ENCODE measurements at places on chromosomes 3 and 15.

DNA sequence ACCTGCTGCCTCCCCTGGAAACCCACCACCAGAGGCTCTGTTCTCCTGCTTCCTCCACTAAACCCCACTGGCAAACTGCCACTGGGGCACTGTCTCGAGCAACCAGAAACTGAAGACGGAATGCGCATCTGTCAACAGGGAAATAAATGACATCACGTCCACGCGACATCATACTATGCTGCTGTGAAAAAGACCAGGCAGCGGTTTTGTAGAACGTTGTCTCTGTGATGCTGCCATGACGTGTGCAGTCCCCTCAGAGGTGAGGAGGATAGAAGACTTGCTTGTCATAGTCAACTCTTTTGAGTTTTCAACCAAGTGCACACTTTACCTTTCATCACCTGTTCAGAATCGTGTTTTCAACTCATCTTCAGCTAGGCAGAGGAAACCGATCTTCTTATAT lies 203.0 kb upstream of the IGF1R start:
- no peak for DNase-seq

GRCh38 chr3:133572158-133573053 lies 1.1 kb upstream of the CDV3 start:
- DNase-seq = no peak

- DNase-seq = no peak
Measured at GRCh38 chr3:31227131-31227562, 305.6 kb upstream of the STT3B start.

DNA sequence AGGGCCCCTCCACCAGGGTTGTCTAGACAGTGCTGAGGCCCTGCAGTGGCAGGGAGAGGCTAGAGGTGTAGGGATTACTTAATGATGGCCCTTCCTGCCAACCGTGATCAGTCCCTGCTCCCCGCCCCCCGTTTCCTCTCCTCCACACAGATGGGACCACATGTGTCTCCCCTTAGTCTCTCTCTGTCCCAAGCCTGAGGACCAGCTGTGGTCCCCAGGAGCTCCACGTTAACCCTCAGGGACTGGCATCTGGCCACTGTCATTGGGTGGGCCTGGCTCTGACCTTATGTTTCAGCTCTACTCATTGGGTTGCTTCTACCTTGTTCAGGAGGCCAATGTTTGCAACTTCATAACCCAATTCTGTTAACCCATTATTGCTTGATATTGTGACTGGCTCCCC lies 6.0 kb upstream of the ALPK3 start:
- DNase-seq = no peak

DNA sequence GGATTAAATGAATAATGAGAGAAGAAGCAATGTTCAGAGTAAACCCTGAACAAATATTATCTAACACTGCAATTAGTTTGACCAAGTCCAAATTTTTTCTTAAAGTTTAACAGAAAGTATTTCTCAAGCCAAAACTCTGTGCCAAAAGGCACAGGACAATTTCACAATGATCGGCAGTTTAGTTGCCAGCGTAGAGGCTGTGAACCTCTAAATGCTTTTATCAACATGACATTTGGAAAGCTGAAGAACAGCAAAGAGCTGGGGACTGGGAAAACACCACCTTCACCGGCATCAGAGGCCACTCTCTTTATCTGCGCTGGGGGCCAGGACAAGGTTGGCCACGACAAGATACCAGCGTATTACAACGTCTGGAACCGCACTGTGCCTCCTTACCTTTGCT lies 125.6 kb downstream of the ADAMTS17 start:
- DNase-seq = no peak

DNA sequence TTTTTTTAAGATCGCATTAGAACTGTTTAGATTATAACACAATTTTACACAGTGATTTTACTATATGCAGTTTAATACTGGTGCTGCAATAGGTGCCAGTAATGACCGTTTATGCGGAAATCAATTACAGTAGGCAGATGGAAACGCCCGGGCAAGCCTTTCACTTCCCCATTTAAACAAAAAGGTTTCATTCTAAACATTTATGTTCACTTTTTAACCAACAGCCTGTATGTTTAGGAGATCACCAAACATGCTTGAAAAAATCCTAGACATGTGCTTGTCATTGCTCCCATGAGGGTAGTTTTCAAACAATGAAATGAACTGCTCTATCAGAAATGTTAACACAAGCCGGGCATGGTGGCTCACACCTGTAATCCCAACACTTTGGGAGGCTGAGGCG lies 2.7 kb downstream of the BNIP2 start:
- DNase-seq = no peak

GRCh38 chr3:47568901-47569300 lies 9.8 kb downstream of the CSPG5 start:
- DNase-seq = no peak

GRCh38 chr3:124767264-124767663 lies 37.0 kb downstream of the UMPS start:
- no peak for DNase-seq

- no peak for DNase-seq
Measured at GRCh38 chr3:139120086-139121056, 75.7 kb upstream of the PRR23C start.

DNA sequence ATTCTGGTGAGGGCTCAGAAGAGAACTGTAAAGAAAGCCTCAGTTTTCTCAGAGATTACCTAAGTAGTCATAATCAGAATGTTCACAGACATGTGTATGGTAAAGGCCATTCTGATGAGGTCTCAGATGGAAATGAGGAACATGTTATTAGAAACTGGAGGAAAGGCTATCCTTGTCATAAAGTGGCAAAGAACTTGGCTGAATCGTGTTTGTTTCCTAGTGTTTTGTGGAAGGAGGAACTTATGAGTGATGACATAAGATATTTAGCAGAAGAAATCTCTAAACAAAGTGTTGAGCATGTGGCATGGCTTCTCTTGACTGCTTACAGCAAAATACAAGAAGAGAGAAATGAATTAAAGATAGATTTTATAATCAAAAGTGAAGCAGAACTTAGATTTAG lies 12.8 kb upstream of the KLHL40 start:
- DNase-seq = no peak

DNA sequence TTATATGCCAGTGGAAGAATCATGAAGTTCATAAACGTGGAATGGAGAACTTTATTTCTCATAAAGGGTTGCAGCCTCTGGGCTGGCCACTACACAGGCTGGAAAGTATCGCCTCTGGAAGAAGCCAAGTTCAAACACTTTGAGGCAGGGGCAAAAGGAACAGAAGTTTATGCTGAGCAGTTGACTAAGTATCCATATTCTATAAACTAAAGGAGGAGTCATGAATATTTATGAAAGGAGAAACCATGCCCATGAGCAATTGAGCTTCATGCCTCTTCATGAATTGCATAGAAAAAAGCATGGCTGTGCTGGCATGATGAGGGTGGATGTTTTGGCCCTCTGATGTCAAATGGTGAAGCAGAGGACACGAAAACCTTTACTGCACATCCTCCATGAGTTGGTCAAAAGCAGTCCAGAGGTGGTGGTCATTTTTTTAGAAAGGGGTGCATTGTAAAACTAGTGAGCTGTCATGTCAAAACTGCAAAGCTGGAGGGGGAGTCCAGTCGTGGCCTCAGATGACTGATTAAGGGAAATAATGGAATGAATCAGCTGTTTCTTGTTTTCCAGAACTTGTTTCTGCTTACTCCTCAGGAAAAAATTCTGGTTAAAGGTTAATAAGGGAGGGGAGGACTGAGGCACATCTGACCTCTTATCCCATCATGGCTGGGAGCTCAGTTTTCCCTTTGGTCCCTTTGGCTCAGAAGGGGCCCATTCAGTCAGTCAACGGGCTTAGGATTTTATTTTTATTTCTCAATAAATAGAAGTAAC lies 276.7 kb downstream of the CHL1 start:
- no peak for DNase-seq

- DNase-seq = no peak
Measured at GRCh38 chr3:38958026-38958720, 93.6 kb downstream of the SCN11A start.

- DNase-seq = no peak
Measured at GRCh38 chr15:50119063-50120040, at the start of gene ATP8B4. TSS of gene ATP8B4 (minus strand) at chr15:50119233. CDS start at chr15:50106966, 12,267 bp downstream.

GRCh38 chr15:80576519-80577090 lies 118.5 kb upstream of the ABHD17C start:
- DNase-seq = no peak

DNA sequence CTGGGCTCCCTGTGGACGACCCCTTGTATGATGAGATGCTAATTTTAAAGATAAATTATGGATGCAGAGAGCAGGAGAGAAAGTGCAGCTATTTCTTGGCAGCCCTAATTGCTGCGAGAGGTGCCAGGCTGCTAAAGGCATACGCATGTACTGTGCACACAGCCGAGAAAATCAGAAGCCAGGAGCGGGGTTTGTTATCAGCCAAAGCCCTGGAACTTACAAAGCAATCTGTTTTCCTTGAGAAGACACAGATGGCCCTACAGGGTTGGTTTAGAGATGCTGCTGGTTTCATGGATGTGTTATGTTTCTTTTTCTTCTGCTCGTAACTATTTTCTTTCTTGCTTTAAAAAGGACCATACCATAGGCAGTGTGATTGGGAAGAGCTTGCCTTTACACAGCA lies 11.7 kb upstream of the CCK start:
- no peak for DNase-seq

DNA sequence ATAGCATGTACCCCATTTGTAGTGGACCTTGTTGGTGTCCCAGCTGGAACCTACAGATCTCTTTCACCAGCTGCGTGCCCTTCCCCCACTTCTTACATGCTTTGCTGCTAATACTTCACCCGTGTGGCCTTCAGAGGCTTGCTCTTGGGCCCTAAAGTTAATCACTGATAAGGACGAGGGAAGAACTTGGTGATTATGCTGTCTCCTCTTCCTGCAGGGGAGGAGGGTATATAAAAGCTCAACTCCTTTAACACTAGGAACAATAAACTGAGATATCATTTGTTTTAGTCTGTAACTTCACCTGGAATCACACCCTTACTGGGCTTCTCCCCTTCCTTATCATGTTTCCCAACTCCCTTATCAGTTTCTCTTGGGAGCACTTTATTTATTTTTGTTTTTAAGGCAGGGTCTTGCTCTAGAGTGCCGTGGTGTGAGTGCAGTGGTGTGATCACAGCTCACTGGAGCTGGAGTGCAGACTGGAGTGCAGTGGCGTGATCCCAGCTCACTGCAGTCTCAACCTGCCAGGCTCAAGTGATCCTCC lies 43.2 kb upstream of the PIK3R4 start:
- no peak for DNase-seq

DNA sequence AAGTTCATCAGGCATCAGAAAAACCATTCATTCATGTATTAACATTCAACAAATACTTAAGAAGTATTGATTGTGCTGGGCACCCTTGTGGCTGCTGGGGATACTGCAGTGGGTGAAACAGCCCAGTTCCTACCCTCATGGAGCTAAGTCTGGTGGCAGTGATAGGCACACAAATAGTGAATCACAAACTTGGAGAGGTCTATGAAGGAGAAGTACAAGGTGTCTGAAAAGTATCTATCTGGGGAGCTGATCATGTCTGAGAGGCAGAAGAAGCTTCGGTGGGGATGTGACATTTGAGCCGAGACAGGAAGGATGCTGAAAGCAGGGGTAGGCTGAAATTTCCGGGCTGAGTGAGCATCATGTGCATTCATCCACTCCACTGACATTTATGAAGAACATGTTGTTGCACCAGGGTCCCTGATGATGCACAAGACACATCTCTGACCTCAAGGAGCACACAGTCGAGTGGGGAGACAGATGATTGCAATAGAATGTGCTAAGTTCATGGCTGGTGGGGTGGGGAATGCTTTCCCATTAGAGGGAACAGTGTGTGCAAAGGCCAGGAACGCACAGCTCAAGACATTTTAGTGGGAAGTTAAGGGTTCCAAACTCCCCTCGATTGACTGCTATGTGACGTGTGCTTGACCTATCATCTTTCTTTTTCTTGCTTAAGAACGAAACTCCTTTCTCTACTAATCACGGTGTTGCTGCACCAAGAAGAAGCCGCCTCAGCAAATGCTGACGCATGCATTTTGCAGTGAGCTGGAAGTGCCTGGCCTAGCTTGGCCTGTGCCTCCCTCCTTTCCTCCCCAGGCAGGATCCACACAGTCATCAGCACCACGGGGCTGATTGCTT lies 309.1 kb upstream of the ICE2 start:
- DNase-seq = no peak

DNA sequence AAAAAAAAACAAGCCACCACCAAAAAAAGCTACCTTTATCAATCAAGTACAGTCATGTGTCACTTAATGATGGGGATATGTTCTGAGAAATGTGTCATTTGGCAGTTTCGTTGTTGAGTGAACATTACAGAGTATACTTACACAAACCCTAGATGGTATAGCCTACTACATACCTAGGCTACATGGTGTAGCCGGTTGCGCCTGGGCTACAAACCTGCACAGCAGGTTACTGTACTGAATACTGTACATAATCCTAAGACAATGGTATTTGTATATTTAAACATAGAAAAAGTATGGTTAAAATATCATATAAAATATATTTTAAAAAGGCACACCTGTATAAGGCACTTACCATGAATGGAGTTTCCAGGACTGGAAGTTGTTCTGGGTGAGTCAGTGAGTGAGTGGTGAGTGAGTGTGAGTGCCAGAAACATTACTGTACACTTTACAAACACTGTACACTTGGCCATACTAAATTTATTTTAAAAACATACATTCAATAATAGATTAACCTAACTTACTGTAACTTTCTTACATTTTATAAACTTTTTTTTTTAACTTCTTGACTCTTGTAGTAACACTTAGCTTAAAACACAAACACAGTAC lies 25.9 kb upstream of the JMJD7 start:
- DNase-seq = no peak

DNA sequence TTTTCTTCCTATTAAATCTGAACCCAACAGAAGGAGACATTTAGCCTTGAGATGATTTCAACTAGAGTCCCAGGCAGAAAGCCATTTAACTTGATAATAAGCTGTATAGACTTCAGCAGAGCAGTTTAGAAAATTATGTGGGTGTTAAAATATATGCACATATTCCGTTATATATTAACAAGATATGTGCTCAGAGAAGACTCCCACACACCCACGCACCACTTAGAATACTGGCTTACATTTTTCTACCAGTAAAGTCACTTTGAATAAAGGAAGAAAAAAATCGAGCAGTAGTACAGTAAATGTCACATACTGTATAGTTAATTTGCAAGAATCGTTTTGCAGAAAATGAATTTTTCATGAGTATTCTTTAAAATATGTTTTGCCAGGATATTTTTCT lies 599.3 kb downstream of the FGF12 start:
- no peak for DNase-seq

- DNase-seq = no peak
Measured at GRCh38 chr15:70531576-70531975, 231.8 kb downstream of the UACA start.

GRCh38 chr3:88403319-88403718 lies 253.6 kb downstream of the C3orf38 start:
- DNase-seq = no peak

- DNase-seq = no peak
Measured at GRCh38 chr3:128340904-128341555, 125.7 kb downstream of the DNAJB8 start.

GRCh38 chr15:40277471-40277870 lies 5.4 kb downstream of the ANKRD63 start:
- DNase-seq = no peak
